ENCODE measurements at places on chromosomes 2 and 18.

GRCh38 chr2:176156807-176157498 lies at the start of gene HOXD3:
Gene HOXD3, plus strand, starts transcription at chr2:176157307. Its CDS starts 11,808 bp downstream, at chr2:176169115.
- DNase-seq: no peak

- no peak for DNase-seq
Observed at GRCh38 chr2:79452651-79453050, 60.2 kb upstream of the CTNNA2 start.

DNA sequence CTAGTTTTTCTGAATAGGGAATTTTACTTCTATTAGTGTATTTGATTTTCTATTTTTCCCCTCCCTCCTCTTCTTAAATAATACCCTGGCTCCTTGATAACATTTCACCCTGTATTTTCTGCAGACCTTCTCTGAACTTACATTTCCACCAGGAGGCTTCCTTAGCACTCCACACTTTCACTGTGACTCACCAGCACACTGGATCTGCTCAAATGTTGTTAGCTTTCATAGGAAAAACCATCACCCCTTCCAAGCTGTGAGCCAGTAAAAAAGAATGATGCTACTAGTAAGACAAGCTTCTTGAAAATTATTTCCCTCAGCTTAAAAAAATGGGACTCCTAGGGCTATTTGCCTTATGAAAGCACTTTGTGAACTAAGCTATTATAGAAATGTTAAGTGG lies 16.1 kb downstream of the SUPT7L start:
- DNase-seq: no peak

DNA sequence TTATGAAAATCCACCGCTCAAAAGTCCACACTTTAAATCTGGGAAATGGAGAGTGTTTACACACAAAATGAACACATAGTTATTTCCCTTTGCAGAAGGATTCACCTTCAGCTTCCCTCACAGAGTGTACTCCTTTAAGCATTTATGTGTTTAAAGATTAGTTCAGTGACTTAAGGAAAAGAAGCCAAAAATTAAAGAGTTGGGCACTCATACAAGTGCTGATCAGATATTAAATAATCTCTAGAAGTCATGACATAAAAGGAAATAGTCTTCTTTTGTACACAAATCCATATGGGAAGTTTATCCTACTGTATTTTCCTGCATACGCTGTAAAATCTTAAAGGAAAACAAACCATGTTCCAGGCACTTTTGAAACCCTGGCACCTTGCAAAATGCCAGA lies 174.2 kb downstream of the LNPK start:
- DNase-seq: no peak

- peak; percentile 82 for DNase-seq
Observed at GRCh38 chr18:62425465-62426190, 97.2 kb upstream of the ZCCHC2 start.

GRCh38 chr18:44758861-44759631 lies 78.4 kb downstream of the SETBP1 start:
- peak; percentile 34 for DNase-seq
